ENCODE measurements at places on chromosomes 6 and 20. TPM values are rescaled to one million over a fixed set of nuclear protein-coding genes. Genes with fewer than 3 reads are reported as not detected.
A peak's percentile ranks its signal among the peaks of the same experiment; 100 is the strongest.

DNA sequence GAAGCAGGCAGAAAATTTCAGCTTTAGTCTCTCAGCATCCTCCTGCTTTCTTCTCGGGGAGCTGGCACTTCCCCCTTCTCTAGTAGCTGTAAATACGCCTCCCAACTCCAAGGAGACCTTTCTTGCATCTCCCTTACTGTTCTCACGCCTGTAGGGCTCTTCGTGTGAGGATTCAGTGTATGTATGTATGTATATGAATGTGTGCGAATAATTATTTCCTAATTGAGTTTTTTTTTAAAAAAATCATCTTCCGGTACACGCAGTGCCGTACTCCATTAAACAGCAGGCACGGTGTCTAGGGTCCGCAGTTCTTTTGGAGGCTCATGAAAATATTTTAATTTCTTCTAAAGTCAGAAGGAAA, 85.4 kb downstream of the HFE start:
- peak; percentile 44 for DNase-seq

- no peak for DNase-seq
These were observed 16.5 kb upstream of the RBPJL start for GRCh38 chr20:45289942-45290676.

GRCh38 chr20:34343458-34344211, 19.4 kb upstream of the ITCH start:
- no peak for DNase-seq

GRCh38 chr6:138538390-138539031, 39.2 kb upstream of the NHSL1 start:
- peak; percentile 80 for DNase-seq

DNA sequence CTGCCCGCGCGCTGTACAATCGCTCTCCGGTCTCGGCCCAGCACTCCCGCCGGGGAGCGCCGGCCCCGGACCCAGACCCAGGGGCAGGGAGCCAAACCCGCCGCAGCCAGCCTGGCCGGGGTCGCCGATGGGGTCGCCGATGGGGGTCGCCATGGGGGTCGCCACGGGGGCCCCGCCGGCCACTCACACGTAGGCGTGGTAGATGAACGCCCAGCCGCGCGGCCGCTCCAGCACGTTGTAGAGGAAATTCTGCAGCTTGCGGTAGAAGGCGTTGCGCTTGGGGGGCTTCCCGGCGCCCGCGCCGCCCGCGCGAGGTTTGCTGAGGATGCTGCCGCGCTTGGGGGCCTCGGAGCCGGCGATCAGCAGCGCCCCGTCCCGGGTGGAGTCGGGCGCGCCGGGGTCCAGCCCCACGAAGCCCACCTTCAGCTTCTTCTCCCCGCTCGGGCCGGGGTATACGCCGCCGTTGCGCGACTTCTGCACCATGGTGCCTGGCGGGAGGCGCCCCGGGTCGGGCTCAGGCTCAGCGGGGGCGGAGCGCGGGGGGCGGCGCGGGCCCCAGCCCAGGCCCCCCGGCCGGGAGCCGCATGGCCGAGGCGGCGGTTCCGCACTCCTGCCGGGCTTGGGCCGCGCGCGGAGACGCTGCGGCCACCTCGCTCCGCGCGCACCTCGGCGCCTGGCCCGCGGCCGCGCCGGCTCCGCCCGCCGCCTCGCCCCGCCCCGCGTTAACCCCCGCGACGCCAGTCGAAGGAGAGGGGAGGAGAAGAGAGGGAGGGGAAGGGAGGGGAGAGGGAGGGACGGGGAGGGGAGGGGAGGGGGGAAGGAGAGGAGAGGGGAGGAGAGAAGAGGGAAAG, at the start of gene KCNQ2:
KCNQ2 (minus strand) TSS at position 675 of the 851 bp plus-strand sequence; CDS start at position 483, 192 bp downstream.
- DNase-seq = no peak

- DNase-seq = no peak
These were observed 339.4 kb downstream of the CDH26 start for GRCh38 chr20:60297649-60298048.

ZNF343 gene
- 10.3 TPM for total RNA-seq

C6orf118 gene
- total RNA-seq = not detected

SAPCD1 gene
- total RNA-seq = 1.5 TPM

KCNK17 gene
- not detected for total RNA-seq
